ENCODE measurements at places on chromosomes 4 and X. TPM values are rescaled to one million over a fixed set of nuclear protein-coding genes. Genes with fewer than 3 reads are reported as not detected.

Gene EMCN
- 82.2 TPM for total RNA-seq

Gene REELD1
- total RNA-seq, result not detected

Gene FGFR3
- 1.3 TPM for total RNA-seq

Gene EBP
- 61.4 TPM for total RNA-seq

Gene CDKL5
- total RNA-seq, result 6.4 TPM

Gene GC
- not detected for total RNA-seq

Gene GSPT2
- total RNA-seq, result 5.4 TPM

Gene UGT2B15
- total RNA-seq, result not detected

Gene CXCL13
- total RNA-seq, result not detected

Gene NRK
- total RNA-seq, result 0.22 TPM

Measured in dermis lymphatic vessel endothelial cell (primary cell).